Dorsolateral prefrontal cortex (tissue), 122 donors: ENCODE measurements at places on chromosomes 3 and 15.
A peak's percentile ranks its signal among the peaks of the same experiment; 100 is the strongest.

GRCh38 chr3:154040283-154040682 lies 80.9 kb upstream of the ARHGEF26 start:
- no peak for DNase-seq

GRCh38 chr3:67447393-67447792 lies 207.0 kb downstream of the SUCLG2 start:
- DNase-seq, result no peak

GRCh38 chr15:101059381-101060341 lies 140.5 kb downstream of the LRRK1 start:
- DNase-seq, result peak; percentile 23

DNA sequence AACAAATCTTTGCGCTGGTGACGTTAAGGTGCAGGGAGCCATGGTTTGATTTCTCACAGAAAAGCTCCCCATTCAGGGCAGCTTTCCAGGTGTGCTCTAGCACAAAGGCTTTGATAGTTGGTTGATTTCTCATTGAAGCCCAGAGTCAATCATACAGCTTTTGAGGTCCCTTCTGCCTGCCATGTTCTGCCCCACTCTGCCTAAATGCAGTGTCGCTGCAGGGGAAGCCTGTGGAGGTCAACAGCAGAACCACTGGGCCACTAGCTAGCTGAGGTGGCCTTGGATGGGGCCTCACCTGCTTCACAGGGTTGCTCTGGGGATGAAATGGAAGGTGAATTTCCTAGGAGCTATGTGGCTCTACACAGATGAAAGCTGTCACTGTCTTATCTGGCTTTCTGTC lies 278.3 kb downstream of the TLE3 start:
- DNase-seq, result no peak

DNA sequence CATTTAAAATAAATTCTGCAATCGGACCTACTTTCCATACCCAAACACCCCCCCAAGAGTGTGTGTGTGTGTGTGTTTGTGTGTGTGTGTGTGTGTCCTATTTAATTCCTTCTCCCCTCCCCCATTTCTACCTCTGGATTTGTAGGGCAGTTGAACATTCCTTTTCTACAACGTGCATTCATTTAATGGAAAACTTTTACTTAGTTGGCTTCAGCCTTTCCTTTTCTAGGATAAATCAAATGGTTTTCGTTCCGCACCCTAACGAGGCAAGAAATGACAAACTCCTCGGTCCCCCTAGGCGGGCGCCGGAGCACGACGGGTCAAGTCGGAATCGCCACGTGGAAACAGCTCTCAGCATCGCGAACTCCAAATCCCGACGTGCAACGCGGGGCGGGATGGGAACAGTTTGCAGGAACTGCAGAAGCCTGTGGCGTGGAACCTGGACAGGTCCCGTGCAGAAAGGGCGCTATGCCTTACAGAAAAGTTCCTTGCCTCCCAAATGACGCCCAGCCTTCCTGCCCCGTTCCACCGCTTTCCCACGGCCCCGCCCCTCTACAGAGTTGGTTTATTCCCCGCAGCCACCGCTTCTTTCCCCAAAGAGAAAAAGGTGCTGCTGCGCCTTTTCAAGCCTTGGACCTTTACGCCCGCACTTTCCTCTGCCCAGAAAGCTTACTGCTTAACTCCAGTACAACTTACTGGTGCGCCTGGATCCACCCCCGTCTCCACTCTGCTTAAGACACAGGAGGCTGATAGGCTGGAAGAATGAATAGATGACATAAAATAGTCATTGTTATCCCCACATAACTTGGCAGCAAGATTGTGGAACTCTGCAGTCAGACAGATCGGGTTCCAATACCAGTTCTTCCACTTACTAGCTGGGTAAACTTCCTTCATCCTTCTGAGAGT lies 1.1 kb upstream of the EIF2B5 start:
- DNase-seq, result peak; percentile 90

- no peak for DNase-seq
Measured at GRCh38 chr15:58839485-58839884, 68.4 kb downstream of the MINDY2 start.

GRCh38 chr3:27509376-27509775 lies 25.2 kb upstream of the SLC4A7 start:
- DNase-seq, result no peak

- no peak for DNase-seq
Measured at GRCh38 chr15:32899126-32899596, 181.4 kb downstream of the GREM1 start.

DNA sequence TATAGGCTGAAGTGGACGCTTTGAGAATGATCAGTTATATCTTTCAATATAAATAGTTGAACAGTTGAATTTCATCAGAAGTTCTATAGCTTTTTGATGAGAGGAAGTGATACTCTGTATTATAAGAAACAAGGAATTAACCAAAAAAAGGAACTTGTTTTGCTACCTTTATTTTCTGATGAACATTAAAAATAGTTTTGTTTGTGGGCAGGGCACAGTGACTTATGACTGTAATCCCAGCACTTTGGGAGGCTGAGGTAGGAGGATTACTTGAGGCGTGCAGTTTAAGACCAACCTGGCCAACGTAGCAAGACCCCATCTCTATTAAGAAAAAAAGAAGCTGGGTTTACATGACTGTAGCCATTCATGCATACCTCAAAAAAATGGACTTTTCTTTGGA lies 16.7 kb downstream of the BLOC1S6 start:
- DNase-seq, result no peak

DNA sequence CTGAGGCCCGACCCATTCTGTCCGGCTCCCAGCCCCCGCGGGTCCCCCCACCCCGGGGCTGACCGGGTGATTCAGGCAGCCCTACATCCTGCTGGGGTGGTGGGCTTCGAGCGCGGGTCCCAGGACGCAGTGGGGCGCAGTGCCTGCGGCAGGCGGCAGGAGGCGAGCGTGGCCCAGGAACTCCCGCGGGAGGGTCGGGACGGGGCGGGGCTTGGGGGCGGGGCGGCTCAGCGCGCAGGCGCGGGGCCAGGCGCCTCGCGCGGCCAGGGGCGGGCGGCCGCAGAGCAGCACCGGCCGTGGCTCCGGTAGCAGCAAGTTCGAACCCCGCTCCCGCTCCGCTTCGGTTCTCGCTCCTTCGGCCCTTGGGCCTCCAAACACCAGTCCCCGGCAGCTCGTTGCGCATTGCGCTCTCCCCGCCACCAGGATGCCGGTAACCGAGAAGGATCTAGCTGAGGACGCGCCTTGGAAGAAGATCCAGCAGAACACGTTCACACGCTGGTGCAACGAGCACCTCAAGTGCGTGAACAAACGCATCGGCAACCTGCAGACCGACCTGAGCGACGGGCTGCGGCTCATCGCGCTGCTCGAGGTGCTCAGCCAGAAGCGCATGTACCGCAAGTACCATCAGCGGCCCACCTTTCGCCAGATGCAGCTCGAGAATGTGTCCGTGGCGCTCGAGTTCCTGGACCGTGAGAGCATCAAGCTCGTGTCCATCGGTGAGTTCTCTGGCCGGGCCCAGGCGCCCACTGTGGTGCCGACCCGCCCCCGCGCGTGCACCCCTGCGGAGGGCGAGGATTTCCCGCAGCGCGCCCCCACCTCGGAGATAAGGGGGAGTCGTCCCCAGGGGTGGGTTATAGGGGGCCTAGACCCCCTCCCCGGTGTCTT lies at the start of gene FLNB:
Gene FLNB, plus strand, starts transcription at position 282 of the 885 bp plus-strand sequence. Its CDS starts 143 bp downstream, at position 425.
- DNase-seq, result peak; percentile 39

DNA sequence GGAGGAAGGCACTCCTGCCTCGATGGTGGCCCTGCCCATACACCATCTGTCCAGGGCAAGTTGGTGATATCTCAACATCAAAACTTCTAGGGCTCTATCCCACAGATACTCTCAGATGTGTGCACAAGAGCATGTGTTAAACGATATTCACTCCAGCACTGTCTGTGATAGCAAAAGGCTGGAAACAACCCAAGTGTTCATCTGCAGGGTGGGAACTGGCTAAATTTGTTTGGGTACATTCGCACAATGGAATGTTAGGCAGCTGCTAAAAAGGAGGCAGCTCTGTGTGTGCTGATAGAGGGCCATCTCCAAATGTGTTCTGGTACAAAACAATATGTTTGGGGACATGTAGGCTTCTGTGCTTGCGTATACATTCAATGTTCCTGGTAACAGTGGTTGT lies 19.8 kb downstream of the IGDCC4 start:
- DNase-seq, result no peak

GRCh38 chr15:72859017-72859756 lies 75.6 kb upstream of the ADPGK start:
- DNase-seq, result peak; percentile 63

GRCh38 chr3:185537369-185537970 lies 14.9 kb downstream of the LIPH start:
- no peak for DNase-seq

DNA sequence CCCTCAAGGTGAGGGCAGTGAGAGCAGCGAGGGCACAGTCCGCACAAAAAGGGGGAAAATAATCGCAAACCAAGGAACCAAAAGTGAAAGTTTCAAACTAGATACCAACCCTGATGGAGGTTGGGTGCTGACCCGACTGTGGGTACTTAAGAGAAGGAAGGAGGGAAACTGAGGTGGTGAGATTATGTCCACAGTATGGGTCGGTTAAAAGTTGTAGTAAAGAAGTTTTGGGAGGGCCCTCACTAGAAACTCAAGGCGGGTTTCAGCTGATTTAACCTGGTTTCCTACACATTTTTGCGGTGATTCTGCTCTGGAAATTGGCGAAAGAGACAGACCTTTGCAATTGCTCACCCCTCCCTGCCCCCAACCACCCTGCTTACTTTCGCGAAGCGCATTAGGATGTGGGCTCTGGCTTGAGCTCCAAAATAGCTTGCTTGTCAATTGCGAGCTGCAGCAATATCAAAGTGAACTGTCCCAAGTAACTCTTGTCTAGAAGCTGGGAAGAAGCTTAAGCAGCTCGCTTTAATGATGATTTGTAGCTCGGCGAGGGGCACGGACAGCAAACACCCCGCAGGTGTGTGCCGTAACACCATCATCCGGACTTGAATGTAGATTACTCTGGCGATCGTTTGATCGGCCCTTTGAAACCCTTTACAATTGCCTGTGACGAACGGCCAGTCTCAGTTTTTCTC lies 15.8 kb downstream of the SOX2 start:
- no peak for DNase-seq

- DNase-seq, result no peak
Measured at GRCh38 chr3:25870452-25870851, 80.6 kb downstream of the OXSM start.

DNA sequence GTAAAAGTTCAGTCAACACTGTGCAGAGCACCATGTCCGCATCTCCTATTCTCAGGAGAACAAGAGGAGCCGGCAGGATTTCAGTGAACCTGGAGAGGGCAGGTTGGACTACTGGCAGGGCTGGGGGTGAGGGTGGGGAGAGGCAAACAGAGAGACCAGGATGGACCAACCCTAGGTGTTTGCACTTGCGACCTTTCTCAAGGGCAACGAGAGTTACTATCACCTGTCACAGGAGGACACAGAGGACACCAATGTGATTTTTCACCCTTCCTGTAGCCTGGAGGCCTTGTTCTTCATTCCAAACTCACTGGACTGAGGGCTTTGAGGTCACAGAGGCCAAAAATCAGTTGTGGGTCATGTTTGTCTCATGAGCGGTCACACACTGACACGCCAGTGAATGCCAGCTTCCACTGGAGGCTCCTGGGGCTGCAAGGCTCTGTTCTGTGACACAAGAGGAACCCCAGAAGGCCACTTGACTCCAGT lies 89.5 kb downstream of the CPN2 start:
- no peak for DNase-seq

DNA sequence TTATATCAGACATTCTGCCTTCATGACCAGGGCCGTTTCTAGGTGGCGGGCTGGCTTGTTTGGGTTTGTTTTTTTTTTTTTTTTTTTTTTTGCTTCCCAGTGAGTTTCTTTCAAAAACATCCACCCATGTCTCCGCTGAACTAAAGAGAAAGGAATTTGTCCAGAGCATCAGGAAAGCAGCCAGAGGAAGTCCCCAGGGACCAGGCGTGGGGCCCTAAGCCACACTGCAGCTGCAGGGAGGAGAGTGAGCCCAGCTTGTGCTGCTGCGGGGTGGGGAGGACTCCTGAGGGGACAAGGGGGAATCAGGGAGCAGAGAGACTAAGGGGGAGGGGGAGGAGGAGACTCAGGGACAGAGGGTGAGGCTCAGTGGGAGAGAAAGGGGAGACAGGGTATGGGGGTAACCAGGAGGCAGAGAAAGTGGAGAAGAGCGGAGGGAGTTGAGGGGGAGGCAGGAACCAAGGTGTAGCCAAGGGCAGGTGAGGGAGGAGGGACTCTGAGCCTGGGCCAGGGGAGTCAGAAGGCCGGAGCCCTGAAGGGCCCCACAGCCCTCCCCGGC lies 49.5 kb downstream of the CYP11A1 start:
- DNase-seq, result no peak

GRCh38 chr3:194328053-194328657 lies 23.0 kb downstream of the CPN2 start:
- DNase-seq, result no peak

- no peak for DNase-seq
Measured at GRCh38 chr3:113005611-113006010, 14.8 kb downstream of the GTPBP8 start.

DNA sequence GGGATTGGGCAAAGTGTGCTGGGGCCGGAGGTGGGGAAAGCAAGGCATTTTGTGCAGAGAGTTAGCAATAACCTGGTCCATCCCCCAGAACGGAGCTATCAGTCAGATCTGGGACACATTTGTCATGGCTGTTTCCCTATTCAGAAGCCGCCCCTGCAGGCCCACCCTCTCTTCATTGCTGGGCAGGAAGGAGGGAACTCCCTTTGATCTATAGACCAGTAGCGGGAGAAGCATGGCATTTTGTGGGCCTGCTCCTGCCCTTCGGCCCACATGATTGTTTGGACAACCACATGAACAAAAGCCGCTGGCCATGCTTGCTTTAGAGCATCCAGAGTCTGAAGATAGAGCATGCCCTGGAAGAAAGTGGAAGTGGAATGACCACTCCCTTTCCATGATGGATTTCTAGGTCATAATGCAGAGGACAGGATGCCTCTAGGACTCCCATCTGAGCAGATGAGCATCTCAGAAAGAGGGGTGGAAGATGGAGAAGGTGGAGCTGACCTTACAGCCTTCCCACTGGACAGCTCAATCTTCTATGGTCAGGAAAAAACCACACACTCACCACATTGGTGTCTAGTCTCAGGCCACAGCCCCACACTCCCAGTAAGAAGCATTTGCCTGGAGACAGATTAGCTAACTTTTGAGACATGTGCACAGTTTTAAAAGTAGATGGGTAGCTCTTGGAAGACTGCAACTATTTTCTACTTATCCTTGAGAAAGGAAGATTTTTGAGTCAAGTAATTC lies 11.9 kb upstream of the LRTM1 start:
- no peak for DNase-seq

DNA sequence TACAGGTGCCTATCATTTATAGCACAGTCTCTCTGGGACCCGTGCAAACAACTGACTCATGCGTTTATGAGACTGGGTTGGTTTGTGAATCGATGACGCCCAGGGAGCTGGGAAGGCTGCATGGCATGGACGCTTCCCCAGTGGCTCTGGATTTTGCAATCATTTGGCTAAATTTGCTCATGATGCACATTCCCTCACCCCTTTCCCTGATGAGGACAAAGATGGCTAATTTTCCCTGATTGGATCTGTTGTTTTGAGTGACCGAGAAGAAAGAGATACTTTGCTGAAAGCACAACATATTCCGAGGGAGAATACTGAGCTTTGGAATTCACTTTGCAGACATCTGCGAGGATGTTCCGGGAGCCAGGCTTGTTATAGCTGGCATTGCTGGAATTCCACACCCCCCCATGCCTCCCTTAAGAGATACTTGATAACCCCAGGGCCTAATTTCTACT lies 51.1 kb downstream of the CGNL1 start:
- peak; percentile 27 for DNase-seq
